Omental fat pad (tissue), 4 donors: ENCODE measurements at places on chromosomes 4 and X. TPM values are rescaled to one million over a fixed set of nuclear protein-coding genes. Genes with fewer than 3 reads are reported as not detected.

VCX3B gene
- total RNA-seq, result not detected

DNA sequence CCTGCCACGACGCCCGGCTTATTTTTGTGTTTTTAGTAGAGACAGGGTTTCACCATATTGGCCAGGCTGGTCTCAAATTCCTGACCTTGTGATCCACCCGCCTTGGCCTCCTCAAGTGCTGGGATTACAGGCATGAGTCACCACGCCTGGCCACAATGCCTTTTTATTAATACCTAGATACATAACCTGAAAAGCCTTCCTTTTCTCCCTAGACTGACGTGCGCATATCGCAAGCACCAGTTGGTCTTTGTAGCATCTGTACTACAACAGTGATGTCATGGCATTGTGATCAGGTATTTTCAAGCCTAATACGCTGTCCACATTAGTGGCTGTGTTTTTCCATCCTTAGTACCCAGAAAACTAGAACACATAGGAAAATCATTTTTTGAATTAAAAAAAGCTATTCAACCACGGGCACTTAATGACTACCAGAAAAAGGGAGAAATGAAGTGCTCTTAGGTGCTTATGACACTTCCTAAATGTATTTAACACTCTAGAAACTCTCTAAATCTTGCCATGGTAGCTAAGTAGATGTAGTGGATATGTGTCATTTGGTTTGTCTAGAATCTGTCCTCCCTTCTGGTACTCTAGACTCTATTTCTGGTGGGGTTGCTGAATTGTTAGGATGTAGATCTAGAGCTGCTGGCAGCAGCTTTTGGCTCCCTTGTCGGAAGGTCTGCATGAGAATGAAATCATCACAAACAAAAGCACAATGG, 707.8 kb downstream of the STIM2 start:
- no peak for DNase-seq

GRCh38 chrX:145865082-145865481, 47.5 kb downstream of the SLITRK2 start:
- no peak for DNase-seq

- no peak for DNase-seq
These were observed 240.0 kb downstream of the FRMPD4 start for GRCh38 chrX:12378253-12378652.

DNA sequence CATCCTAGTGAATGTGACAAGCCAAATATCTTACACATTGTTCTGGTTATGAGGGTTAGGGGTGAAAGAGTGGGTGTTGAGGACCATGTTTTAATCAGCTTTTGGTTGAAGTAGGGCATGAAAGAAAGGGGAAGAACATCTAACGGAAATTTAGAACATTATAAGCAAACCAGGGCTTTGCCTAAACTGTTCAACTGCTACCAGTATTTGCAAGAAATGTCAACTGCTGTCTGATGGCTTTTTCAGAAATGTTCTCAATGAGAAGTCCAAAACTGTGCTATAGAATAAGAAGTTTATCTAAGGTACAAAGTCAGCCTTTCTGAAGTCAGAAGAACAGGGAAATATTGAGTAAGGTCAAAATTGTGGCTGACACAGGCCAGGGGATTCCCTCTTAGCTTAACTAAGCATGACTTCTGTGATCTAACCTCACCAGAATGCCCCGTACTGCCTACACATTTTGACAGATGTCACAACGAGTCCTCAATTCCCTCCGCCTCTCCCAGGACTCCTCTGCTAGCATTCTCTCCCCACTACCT, 67.1 kb downstream of the DTHD1 start:
- no peak for DNase-seq

DNA sequence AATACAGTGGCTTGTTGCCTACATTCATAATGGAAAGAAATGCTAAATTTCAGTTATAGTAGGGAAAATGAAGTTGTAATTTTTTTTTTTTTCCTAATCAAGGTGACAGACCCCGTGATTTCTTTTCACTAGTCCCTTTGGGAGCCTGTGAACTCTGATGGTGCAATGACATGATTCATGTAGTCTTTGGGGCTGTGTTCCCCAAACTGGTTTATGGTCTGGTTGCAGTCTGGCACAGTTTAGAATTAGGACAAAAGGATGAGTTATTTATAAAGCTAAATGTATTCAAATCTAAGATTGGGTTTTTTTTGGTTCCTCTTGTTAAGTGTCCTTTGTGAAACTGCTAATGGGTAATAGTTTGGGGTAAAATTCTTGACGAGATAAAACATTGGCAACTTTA, 66.0 kb downstream of the REPS2 start:
- DNase-seq, result no peak

DNA sequence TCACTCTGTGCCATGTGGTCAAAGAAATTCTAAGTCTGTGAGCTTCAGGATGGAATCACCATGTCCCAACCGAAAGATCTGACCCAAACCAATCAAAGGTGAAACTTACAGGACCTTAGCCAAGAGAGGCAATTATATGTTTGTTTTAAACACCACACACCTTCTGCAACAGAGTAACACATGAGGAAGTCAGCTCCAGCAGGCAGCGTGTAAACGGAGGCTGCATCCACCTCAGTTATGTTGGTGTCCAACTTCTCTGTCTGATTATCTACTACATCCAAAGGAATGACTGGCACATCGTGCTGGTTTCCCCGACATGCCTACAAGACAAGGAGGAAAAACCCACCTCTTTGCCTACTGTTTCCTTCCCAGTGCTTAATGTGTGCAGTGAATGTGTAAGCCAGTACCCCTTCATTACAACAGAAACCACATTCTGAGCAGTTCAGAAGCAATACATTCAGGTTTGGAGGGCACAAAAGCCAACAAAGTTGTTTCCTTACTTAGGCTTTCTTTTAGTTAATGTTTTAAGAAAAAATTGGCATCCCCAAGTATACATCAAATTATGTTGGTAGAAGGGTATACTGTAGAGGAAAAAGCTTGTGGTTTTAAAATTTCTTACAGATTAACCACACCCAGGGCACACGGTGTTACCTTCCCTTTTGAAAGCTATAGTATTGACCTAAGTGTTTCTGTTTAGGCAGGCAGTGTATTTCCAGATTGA, 12.4 kb downstream of the CASP6 start:
- no peak for DNase-seq

NPNT gene
- total RNA-seq, result 7.4 TPM

- DNase-seq, result no peak
These were observed 855 bp downstream of the KLF3 start for GRCh38 chr4:38664706-38665401.

DNA sequence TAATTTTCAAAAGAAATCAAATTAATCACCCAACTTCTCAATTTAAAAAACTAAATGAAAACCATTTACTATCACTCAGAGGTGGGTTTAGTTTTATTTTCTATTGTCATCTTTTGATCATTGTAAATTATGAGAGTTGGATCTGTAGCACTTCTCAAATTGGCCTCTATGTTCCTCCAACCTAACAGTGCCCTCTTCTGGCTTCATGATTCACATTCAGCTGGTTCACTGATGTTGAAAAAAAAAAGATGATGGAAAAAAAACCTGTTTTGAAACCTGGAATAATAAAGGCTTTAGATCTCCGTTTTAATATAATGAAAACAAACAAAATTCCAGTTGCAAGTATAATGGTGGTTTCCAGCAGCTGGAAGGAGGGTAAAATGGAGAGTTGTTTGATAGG, 2.4 kb upstream of the NBDY start:
- no peak for DNase-seq
